ENCODE measurements at places on chromosomes 13 and 19.
A peak's percentile ranks its signal among the peaks of the same experiment; 100 is the strongest.

DNA sequence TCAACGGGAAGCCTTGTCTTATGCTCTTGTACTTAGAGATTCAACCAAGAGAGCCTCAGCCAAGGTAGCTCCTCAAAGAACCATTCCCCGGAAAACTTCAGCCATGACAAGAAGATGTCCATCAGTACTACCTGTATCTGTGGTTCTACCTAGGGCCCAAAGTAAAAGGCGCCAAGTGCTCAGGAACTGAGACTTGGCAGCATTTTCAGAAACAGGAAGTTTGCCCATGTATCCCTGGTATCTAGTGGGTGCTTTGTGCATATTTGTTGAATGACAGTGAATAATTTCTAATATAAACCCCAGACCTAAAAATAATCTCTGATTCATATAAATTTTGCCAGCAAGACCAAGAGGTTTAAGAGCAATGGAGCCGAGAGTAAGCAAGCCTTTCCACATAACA is 7.2 kb downstream of the FAM216B start:
- DNase-seq = no peak

GRCh38 chr13:75256922-75257321 is 225.0 kb downstream of the TBC1D4 start:
- no peak for DNase-seq

- DNase-seq = no peak
These were observed 28.7 kb upstream of the MEDAG start for GRCh38 chr13:30877335-30877734.

DNA sequence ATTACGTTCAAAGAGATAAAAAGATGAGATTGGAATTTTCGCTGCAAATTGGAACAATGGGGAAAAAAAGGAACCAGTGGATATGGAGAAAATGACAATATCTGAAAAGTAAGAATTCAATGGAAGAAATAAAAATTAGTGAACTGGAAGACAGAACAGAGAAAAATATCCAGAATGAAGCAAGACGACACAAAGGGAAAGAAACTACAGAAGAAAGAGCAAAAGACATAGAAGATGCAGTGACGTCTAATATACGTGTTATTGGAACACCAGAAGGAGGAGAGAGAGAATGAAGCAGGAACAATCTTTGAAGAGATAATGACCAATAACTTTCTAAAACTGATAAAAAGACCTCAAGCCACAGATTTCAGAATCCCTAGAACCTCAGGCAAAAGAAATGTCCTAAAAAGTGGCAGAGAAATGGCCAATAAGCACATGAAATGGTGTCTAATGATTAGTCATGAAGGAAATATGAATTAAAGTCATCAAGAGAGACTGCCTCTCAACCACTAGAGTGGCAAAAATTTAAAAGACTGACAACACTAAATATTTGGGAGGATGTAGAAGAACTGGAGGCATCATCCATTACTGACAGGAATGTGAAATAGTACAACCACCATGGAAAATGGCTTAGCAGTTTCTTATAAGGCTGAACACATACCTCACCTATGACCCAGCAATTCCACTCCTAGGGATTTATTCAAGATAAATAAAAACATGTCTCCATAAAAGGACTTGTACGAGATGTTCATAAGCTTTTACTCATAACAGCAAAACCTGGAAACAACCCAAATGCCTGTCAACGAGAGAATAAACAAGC is 56.5 kb downstream of the GADD45B start:
- DNase-seq = no peak

- DNase-seq = no peak
These were observed 20.6 kb downstream of the UBE2L5 start for GRCh38 chr13:30442926-30443325.

- peak; percentile 66 for DNase-seq
These were observed 52.0 kb downstream of the NWD1 start for GRCh38 chr19:16771618-16772017.

GRCh38 chr19:3304871-3305423 is 61.4 kb upstream of the NFIC start:
- DNase-seq = peak; percentile 75

DNA sequence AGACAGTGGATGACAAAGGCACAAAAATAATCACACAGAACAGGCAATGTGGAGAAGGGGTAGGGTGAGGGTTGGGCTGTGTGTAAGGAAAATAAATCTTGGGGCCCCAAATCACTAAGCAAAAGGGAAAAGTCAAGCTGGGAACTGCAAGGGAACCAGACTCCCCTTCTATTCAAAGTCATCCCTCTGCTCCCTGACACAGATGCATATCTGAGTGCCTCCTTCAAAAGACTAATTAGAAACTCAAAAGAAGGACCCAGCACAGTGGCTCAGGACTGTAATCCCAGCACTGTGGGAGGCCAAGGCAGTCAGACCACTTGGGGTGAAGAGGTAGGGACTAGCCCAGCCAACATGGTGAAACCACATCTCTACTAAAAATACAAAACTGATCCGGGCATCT is 18.3 kb downstream of the ZNF611 start:
- DNase-seq = no peak

DNA sequence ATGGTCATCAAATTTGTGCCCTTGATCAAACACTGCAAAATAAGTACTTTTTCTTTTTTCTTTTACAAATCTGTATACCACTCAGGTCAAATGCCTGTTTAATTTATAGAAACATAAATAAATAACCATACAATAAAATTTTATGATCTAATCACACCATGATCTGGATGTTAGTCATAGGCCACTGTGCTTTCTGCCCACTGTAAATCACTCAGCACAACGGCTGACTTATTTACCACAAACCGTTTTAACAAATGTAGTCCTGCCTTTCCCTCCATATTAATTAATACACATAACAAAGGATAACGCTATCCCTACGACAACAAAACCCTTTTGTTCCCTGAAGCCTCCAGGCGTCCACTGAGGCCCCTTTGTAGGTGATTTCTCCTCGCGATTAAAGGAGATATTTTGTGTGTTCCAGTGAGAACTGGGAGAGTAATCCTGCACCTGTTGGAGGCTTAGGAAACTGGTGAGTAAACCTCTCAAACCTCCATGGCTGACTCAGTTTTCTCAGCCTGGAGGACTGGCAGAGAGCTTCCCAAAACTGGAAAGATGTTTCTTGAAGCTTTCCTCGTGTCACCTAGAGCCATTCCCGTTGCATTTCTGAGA is 477.1 kb upstream of the SGCG start:
- no peak for DNase-seq

DNA sequence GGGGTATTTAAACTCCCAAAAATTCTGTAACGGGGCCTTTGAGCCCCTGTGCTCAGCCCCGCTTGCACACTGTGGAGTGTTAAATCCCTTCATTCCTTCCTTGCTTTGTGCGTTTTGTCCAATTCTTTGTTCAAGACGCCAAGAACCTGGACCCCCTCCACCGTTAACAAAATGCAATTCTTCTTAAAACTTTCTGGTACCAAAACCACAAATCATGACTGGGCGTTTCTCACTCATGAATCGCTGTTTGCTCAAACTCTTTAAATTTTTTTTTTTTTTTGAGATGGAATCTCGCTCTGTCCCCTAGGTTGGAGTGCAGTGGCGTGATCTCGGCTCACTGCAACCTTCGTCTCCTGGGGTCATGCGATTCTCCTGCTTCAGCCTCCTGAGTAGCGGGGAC is 881 bp downstream of the ZNF20 start:
- no peak for DNase-seq

DNA sequence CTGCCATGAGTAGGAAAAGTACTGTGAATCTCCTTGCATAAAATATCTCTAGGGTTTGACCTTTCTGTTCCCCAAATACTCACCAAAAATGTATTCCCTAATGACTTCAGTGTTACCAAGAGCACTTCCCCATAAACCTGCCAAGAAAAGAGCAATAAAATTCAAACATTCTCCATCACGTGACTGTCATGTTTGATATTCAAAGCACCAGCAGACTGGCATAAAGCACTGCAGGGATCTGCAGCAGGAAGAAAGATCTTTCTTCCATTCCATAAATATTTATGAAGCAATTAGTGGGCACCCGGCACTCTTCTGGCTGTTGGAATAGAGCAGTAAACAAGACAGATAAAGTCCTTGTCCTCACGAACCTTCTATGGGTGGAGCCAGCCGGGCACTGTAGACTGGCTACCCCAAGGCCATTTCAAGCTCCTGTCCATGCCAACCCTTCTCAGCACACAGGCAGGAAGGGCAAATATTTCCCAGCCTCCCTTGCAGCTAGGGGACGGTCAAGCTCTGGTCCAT is 20.3 kb downstream of the PLA2G4C start:
- no peak for DNase-seq

- peak; percentile 68 for DNase-seq
These were observed 7.3 kb downstream of the SGTA start for GRCh38 chr19:2775556-2776430.

GRCh38 chr13:72145383-72145782 is 278.4 kb upstream of the DACH1 start:
- no peak for DNase-seq

DNA sequence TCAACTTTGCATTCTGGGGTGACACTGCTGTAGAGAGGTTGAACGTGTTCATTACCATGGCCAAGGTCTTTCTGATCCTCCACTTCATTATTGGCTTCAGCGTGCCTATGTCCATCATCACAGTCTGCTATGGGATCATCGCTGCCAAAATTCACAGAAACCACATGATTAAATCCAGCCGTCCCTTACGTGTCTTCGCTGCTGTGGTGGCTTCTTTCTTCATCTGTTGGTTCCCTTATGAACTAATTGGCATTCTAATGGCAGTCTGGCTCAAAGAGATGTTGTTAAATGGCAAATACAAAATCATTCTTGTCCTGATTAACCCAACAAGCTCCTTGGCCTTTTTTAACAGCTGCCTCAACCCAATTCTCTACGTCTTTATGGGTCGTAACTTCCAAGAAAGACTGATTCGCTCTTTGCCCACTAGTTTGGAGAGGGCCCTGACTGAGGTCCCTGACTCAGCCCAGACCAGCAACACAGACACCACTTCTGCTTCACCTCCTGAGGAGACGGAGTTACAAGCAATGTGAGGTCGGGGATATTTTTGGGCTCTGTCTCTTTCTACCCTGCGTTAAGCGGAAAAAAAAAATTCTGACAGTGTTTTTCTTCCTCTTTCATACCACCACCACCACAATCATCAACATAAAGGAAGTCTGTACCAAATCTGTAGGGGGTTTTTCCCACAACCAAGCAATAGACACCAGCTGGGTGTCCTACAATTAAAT is 29.5 kb downstream of the FPR3 start:
- no peak for DNase-seq

- no peak for DNase-seq
These were observed 119.3 kb downstream of the COL4A1 start for GRCh38 chr13:110187641-110188161.

DNA sequence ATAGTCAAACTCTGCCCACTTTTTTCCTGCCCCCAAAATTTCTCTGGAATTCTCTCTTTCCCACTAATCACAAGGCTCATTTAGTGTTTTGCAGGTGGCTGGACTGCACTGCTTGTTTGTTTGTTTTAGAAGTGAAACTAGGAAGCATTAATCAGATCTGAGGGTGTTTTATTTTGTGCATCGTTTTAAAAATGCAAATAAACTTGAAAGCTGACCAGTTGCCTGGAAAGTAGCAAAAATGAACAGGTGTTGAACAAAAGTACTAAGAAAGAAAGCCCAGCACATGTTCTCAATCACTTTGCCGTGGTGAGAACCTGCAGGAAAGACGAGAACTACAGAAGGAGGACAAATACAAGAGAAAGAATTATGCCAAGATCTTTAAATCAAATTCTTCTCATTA is 365.5 kb downstream of the PCDH9 start:
- no peak for DNase-seq

GRCh38 chr13:89455741-89456140 is 1784.6 kb downstream of the SLITRK5 start:
- DNase-seq = no peak

- DNase-seq = no peak
These were observed 5.4 kb downstream of the CD320 start for GRCh38 chr19:8302734-8303133.

- DNase-seq = no peak
These were observed 7.9 kb upstream of the PDE4A start for GRCh38 chr19:10412257-10412977.

GRCh38 chr19:55643003-55643886 is at the start of gene ZNF581:
TSS of gene ZNF581 (plus strand) at chr19:55643649. CDS start at chr19:55644572, 923 bp downstream.
- DNase-seq = peak; percentile 78

- DNase-seq = no peak
These were observed 8.1 kb downstream of the B3GLCT start for GRCh38 chr13:31207661-31208552.

DNA sequence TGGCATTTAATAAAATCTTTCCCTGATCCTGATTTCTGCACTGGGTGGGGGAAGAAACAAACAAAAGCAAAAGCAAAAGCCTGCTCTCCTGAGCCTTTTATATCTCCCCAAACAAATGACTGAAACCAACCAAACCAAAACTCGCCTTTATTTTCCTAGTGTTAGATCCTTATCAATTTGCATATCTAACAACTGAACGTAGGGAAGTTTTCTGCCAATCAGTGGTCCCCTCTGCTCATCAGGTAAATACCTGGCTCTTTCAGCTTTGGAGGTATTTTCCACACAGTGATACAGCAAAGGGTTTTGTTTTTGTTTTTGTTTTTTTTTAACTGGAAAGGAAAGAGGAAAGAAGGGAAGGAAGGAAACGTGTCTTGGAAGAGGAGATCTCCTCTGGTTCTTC is 3.3 kb downstream of the AMER2 start:
- no peak for DNase-seq

DNA sequence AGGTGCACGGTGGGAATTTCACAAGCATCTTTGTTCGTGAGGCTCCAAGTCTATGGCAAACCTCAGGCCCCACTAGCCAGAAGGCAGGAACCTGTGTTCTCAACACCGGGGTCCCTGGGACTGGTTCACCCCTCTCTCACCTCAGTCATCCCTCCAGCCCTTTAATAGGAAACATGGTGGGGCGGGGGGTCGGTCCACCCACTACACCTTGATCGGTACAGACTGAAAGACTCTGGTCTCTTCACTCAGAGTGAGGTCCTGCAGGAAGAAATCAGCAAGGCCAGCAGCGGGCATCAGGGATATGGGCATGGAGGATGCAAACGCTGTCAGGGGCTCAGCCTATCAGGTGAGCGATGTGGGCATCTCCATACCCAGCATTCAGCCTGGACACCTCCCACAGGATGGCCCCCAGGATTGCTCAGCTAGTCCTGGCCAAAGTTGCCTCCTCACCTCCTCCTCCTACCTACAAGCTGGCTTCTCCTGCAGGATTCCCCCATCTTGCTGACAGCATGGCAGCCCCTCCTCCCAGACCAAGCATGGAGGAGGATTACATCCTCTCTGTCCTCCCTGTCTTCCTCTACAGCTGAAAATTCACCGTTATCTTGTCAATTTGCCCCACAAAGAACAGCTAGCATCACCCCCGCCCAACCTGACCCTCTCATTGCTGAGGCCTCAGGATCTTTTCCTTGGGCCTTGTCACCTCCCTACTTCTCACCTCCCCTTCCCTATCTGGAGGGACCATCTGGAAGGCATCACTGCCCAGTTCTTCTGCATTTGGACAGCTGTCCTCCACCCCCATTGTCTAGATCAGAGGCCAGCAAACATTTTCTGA is 37.3 kb upstream of the CD33 start:
- DNase-seq = no peak

GRCh38 chr13:114321256-114321655 is 7.0 kb downstream of the CHAMP1 start:
- no peak for DNase-seq
